ENCODE measurements at places on chromosomes 6 and 20.

DNA sequence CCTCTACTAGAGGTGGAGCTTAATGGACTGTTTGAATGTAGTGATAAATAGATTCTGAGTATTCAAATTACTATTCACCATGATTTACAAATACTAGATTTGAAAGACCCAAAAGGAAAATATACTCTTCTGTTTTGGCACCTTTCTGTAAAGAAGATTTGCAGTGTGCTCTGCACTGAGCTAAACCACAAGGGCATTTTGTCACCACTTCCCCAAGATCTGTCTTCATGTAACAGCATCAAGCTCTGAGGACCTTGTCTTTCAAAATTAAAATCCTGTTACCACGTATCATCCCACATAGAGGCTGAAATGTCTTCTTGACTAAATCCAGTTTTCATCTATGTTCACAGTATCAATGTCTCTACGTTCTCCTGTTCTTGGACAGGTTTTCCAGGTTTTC is 3.3 kb upstream of the PGK2 start:
- no peak for DNase-seq

DNA sequence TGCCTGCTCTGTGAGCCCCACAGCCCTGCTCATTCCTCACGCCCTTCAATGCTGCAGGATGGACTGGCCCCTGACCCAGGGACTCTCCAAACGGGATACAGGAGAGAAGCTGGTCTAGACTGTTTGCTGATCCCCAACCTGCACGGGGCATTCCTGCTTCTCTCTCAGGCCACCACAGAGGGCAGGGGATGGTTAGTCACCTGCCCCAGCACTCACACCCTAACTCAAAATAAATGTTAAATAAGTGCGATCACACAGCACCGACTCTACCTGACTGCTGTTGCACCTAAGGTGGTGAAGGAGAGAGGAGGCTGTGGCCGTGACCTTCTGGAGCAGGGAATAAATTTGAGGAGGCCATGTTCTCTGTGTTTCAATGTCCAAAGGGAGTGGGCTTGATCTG is 39.9 kb upstream of the TGM6 start:
- no peak for DNase-seq

- DNase-seq, result no peak
These were observed 152.1 kb downstream of the DTNBP1 start for GRCh38 chr6:15510536-15511247.

GRCh38 chr20:2695206-2695983 is 2.8 kb downstream of the EBF4 start:
- no peak for DNase-seq

GRCh38 chr20:710780-711450 is 35.3 kb upstream of the SCRT2 start:
- no peak for DNase-seq

DNA sequence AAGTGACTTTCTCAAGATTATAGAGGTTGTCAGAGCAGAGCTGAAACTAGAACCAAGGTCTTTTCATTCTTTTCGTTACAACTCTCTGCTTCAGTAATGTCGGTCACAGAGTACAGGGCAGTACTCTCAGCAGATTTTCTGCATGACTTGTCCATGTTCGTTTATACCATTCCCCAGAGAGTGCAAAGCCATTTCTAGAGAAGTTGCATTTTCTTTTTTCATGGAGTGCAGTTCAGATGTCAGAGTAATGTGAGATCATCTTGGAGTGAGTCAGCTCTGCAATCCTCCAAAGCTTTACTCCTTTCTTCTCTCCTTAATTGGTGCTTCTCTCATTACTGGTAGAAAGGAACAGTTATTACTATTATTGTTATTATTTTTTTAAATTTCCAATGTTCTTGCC is 115.6 kb upstream of the B3GAT2 start:
- no peak for DNase-seq

DNA sequence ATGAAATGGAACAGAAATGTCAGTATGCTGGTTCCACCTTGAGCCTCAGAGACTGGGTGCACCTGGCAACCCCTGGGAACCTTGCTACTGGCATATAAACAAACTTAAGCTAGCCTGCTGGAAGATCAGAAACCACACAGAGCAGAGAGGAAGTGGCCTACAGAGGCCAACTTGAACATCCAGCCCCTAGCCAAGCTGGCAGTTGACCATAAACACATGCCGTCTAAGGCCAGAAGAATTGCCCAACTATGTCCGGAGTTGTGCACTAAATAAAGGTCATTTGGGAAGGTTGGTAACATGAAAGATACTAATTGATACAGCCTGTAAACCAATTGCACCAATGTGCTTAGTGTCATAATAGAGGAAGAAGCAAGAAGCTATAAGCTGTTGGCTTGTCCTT is 266.6 kb upstream of the BTBD3 start:
- DNase-seq, result no peak

DNA sequence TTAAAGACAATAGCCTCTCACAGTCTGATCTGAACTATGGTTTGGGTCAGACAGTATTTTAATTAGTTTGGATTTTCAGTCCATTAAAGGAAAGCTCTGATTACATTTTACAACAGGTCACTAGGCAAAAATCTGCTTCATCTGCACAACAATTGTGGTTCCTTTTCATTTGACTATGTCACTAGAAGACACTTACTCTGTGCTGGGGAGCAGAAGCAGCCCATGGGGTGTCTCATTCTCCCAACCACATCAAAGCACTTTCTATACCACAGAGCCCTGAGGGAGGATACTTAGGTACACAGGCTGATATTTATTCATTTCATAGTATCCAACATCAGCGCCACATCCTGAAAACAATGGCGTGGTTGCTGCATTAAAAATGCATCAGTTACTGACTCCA is 36.6 kb upstream of the HDAC2 start:
- DNase-seq, result no peak

DNA sequence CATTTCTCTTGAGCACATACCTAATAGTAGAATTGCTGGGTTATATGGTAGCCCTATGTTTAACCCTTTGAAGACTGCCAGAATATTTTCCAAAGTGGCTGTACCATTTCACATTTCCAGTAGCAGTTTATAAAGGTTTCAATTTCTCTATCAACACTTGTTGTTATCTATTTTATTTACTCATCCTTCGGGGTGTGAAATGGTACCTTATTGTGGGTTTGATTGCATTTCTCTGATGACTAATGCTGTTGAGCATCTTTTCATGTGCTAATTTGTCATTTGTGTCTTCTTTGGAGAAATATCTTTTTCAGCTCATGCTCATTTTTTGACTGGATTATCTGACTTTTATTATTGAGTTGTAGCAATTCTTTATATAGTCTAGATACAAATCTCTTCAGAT is 5.4 kb downstream of the ENPP4 start:
- DNase-seq, result no peak

GRCh38 chr20:47265984-47266383 is 90.5 kb downstream of the ZMYND8 start:
- no peak for DNase-seq

DNA sequence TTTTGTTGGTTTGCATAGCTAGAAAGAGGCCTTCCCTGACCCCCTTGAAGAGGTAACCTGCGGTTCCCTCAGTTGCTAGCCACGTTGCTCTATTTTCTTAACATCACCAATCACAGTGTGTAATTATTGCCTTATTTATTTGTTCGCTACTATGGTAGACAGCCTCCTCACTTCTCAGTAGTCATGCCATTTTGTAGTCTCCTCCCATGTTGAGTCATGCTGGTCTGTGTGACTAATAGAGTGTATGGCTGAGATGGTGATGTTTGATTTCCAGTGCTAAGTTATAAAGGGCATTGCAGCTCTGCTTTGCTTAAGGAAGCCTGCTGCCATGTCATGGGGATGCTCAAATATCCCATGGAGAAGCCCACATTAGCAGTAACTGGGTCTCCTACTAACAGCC is 236.6 kb upstream of the CHD6 start:
- no peak for DNase-seq

DNA sequence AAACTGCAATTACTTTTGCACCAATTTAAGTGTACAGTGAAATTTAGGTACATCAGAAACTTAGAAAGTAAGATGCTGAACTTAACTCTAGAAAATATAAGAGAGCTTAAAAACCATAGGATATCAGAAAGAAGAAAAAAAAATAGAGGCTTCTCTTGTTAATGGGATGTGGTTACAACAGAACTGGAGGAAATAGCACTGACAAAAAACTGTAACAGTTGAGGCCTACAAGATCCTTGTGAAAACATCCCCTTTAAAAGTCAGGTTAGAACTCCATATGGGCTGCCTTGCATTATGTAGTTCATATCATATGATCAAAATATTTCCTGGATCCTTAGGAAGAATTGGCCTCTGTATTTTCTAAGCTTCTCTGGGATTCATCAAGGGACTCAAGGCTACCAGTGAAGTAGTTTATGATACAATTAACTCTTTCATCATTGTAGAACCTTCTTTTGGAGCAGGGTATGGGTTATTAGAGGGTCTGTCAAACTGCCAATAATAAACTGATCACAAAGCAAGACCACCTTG is 24.8 kb downstream of the MTCL3 start:
- DNase-seq, result no peak

DNA sequence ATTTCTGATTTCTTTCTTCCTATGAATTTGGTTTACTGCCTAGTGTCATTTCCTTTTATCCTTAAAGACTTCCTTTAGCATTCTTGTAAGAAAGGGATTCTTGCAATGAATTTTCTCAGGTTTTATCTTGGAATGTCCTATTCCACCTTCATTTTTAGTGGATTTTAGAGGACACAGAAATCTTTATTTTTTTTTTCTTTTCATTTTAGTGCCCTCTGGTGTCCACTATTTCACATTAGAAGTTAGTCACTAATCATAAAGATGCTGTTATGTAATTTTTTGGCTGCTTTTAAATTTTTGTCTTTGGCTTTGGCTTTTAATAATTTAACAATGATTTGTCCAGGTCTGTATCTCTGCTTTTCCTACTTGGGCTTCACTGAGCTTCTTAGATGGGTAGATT is 28.1 kb downstream of the LMBRD1 start:
- no peak for DNase-seq

- no peak for DNase-seq
These were observed 5.3 kb downstream of the RNF8 start for GRCh38 chr6:37359039-37359438.

DNA sequence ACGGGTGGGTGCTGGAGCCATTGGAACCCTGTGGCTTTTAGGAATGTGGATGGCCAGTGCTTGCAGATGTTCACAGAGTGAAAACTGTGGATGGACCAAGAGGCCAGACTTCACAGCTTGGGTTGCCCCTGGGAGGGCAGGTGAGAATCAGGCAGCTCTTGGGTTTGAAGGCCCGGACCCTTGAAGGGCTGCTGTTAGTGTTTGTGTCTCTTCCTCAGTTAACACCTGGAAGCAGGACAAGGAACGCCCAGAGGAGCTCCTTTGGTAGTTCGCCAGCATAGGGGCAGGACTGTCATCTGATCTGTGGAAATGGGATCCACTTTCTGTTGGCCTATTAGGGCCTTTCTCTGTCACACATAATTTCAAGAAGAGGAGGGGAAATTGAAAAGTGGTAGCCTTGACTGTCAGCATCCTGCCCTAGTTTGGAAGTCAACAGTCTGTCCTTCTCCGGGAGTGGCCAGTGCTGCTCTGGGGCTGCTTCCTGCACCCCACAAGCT is 43.6 kb downstream of the RIOK1 start:
- no peak for DNase-seq

GRCh38 chr6:80335121-80335531 is 228.7 kb downstream of the BCKDHB start:
- no peak for DNase-seq

- no peak for DNase-seq
These were observed 34.2 kb downstream of the NHSL1 start for GRCh38 chr6:138465007-138465645.

DNA sequence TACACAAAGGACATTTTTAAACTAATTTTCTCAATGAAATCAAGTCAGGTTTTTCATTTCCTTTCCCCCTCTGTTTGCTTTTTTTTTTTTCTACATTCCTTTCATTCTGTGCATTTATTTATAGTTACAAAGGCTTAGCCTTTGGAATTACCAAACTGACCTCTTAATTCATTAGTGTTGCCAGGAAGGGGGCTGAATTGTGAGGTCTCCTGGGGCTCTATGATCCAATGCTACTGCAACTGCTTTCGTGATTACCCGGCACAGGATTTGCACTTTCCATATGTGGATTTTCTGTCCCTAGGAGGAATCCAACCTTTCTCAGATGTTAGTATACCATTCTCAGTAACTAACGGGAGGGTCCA is 35.3 kb downstream of the NEDD9 start:
- DNase-seq, result no peak

DNA sequence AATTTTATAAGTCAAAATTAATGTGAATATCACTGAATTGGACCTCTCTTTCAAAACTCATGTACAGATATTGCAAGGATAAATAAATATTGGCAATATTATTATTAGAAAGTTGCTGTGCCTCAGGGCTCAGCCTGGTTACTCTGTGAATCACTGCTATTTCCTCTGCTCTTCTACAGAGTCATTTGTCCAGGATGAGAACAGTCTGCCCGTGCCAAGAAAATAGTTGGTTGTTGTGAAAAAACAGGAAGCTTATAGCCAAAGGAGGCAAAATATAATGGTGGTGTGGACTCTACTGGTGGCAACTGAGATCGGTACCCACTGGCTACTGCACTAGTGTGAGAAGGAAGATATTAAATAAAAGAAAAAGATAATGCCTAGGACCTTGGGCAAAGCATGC is 93.6 kb downstream of the RIMS1 start:
- no peak for DNase-seq

DNA sequence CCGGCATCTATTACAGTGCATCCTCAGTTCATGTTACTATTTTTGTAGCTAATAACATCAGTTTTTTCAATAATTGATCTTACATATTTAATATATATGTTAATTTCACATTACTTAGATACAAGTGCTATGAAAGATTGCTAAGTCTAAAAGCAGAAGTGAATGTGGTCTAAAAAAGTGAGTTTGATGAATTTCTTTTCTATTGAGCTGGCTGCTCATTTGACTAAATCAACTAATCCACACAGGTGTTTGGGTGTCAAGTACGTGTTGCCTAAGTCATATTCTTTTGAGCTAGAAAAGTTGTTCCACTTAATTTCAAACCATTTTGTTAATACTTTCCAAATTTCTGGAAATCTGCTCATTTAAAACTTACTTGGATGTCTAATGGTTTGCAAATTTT is 46.6 kb upstream of the EZR start:
- no peak for DNase-seq

- no peak for DNase-seq
These were observed 7.1 kb downstream of the CCND3 start for GRCh38 chr6:41934278-41935192.

Data from activated naive CD4-positive, alpha-beta T cell (primary cell).